ENCODE measurements at places on chromosomes 11 and 22. TPM values are rescaled to one million over a fixed set of nuclear protein-coding genes. Genes with fewer than 3 reads are reported as not detected.

Gene DKK3
- total RNA-seq, result 197 TPM

Gene OR4D11
- total RNA-seq, result not detected

Gene NPAS4
- 10.1 TPM for total RNA-seq

Gene MPEG1
- 1.7 TPM for total RNA-seq

Gene SLCO2B1
- 10.3 TPM for total RNA-seq

Gene PATE1
- not detected for total RNA-seq

Gene SLC22A9
- under 0.01 TPM for total RNA-seq

Gene SSH3
- 7.9 TPM for total RNA-seq

Gene OR8A1
- total RNA-seq, result not detected

Gene C22orf42
- not detected for total RNA-seq

Gene SAA4
- not detected for total RNA-seq

Gene GSTT2B
- total RNA-seq, result 0.74 TPM

Gene DEFB131B
- not detected for total RNA-seq

Gene SYCE3
- total RNA-seq, result not detected

Gene SLC37A2
- 1.2 TPM for total RNA-seq

Gene OR4A16
- not detected for total RNA-seq

Gene DGAT2
- 3.2 TPM for total RNA-seq

Gene MS4A3
- 0.98 TPM for total RNA-seq

Gene CRACR2B
- under 0.01 TPM for total RNA-seq

Gene ARHGAP42
- 7.4 TPM for total RNA-seq

Gene MMP3
- total RNA-seq, result not detected

Gene PRAME
- total RNA-seq, result not detected

Gene BLID
- 5.9 TPM for total RNA-seq

Gene CASP4
- 2.0 TPM for total RNA-seq

Gene OR51B2
- 0.49 TPM for total RNA-seq

Gene TREH
- total RNA-seq, result not detected

Gene POTEH
- total RNA-seq, result not detected

Gene NOX4
- total RNA-seq, result 6.9 TPM
